Activated T-cell treated with anti-CD3 and anti-CD28 coated beads, Interleukin-2, amount 50 U/mL, for 4 hours (primary cell): ENCODE measurements at places on chromosomes 1 and 21. TPM values are rescaled to one million over a fixed set of nuclear protein-coding genes. Genes with fewer than 3 reads are reported as not detected.

The RAB3B gene
- total RNA-seq: 0.11 TPM

DNA sequence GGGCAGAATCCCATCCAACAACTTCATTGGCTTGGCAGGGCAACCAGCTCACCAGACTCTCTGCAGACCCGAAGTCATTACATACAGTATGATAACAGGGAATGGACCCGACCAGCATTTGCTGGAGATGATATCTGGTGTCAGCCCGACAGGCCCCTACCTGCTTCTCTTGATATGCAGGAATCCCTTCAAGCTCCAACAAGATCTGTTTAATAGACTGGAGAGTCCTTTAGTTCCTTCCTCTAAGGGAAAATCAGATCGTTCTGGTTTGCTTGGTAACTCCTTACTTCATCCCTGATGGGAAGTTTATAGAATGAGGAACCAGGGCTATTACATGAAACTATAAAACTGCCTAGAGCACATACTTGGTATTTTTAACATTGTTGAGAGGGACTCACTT lies 61.2 kb downstream of the EDARADD start:
- no peak for DNase-seq

The SSBP3 gene
- total RNA-seq: 37.5 TPM

- DNase-seq: no peak
These were observed 82.3 kb downstream of the TBX19 start for GRCh38 chr1:168362991-168363390.

- no peak for DNase-seq
These were observed 18.3 kb upstream of the PPIE start for GRCh38 chr1:39720094-39720999.

The TSPAN2 gene
- total RNA-seq: 0.30 TPM

- no peak for DNase-seq
These were observed 30.3 kb downstream of the INTS7 start for GRCh38 chr1:212004895-212005608.

DNA sequence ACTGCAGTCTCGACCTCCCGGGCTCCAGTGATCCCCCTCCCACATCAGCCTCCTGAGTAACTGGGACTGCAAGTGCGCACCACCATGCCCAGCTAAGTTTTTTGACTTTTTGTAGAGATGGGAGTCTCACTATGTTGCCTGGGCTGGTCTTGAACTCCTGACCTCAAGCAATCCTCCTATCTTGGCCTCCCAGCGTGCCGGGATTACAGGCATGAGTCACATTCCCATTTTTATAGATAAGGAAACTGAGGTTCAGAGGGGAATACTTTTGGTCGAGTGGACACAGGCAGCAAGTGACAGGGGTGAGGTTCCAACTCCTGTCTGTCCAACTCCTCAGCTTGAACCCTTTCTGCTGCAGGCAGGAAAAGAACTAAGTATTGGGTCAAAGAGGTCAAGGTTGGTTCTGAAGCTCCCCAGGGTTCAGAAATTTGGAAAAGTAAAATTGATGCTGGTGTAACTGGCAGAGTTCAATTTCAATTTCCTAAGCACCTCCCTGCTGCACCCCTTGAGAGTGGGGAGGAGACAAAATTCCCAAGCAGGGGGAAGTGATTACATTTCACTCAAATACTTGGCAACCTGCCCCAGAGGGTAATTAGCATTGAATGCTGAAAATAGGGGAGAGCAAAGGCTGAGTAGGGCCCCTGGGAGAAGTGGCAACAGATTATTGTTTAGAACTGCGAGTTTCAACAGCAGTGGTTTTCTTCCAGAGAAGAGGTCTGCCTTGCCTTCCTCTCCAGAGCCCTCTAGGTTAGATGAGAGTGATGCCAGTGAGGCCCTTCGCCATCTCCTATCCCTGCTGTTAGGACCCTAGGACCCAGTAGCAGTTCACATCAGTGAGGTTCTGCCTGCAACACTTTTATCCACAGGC lies 17.5 kb upstream of the ALPL start:
- DNase-seq: no peak

The C2CD4D gene
- 0.90 TPM for total RNA-seq

DNA sequence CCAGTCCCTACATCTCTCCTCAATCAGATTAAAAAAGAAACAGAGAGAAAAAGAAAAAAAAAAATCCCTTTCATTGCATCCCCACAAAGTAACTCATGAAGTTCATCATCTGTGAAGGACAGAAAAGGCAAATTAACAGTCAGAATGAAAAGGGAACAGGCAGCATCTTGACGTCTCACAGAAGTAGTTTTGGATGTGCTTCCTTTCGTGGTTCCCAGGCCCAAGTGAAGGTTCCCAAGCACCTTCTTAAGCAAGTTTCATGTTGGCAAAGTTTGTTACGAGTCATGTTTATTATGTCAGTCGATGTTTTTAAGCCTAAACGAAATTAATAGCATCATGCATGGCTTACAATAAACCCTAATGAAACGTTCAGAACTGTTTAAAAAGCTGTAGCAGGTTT lies 475.2 kb downstream of the SETD4 start:
- no peak for DNase-seq

DNA sequence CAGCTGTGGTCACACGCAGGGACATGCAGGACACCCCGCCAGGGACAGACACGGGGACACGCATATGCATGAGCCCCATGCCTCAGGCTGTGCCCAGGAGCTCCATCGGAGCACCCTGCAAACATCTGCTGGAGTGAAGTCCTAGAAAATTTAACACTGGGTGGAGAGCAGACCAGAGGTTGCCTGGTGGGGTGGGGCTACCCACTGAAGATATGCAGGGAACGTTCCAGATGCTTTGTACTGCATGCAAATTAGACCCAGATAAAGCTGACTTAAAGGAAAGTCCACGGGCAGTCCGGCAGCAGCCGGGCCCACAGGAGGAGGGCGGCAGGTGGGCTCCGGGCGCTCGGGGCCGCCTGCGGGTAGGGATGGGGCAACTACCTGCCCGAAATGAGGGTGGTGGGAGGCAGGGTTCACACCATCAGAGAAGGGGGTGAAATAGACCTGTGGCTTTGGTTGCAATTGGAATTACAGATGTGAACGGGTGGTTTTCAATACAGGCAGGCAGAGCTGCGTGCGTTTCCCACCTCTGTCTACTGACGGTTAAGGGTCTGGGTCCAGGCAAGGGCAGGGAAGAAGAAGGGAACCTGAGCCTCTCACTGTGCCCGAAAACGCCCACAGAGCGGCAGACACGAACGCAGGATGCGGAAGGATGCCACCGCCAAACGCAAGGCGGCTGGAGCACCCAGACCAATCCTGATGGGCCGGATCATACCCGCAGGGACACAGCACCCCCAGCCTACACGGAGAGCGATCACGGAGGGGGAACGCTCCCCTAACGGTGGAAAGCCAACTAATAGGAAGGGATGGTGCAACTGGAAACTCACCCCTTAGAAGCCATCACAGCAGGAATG lies 21.0 kb downstream of the CFAP74 start:
- no peak for DNase-seq

DNA sequence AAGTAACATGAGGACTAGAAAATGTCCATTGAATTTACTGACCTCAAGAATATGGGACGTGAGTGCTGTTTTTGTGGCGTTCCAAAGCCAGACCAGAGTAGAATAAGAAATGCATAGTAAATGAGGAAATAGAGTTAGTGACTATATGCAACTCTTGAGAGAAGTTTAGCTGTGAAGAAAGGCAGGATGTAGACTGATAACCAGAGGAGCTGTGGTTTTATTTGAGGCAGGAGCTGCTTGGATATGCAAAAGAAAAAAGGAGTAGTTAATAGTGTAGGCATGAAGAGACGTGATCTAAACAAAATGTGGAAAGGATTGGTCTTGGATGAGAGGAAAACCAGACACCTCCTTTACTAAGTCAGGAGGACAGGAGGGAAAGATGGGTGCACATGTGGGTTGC lies 28.2 kb downstream of the DNAH14 start:
- no peak for DNase-seq

- no peak for DNase-seq
These were observed 459.2 kb upstream of the PKN2 start for GRCh38 chr1:88224906-88225305.

The TBX15 gene
- total RNA-seq: not detected

The PMVK gene
- total RNA-seq: 46.7 TPM
